ENCODE measurements at places on chromosomes 2 and 18. TPM values are rescaled to one million over a fixed set of nuclear protein-coding genes. Genes with fewer than 3 reads are reported as not detected.

Gene SGPP2
- polyA plus RNA-seq = not detected

Gene C1QL2
- not detected for polyA plus RNA-seq

- H3K4me1 ChIP-seq = peaks cover 11% of the 10 kb centered on the region
- no peak overlapping the region for H3K27ac ChIP-seq
- no peak for DNase-seq
- peak overlapping the region; percentile 58 for H3K4me3 ChIP-seq
These were observed 582.1 kb downstream of the ZEB2 start for GRCh38 chr2:143937723-143938350.

DNA sequence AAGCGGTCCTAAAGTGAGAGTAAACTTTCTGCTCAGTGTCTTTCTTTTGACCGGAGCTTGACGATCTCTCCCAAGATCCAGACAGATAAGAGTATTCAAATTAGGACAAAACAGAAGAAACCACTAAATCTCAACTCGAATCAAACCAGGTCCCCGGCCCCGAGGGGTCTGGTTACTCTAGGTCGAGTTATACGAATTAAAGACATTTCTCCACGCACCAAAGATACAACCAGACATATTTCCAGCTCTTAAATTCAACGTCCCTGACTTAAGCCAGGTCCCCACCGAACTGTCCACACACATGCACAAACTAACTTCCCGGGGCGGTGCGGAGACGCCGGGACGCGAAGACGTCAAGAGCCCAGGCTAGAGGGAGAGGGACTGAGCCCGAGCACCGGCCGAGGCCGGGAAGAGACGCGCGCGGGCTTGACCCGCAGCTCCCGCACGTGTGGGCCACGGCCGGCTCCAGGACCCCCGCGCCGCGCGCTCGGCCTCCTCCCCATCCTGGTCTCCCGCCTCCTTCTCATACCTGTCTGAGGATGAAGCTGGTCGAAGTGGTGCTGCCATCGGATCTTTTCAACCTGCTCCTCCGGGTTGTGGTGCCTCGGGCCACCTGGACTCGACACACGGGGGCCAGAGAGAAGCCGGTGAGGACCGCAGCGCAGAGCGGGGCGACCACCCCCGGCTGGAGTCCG is 896 bp downstream of the CACNB4 start:
- H3K27me3 ChIP-seq = peaks cover 41% of the 10 kb centered on the region
- peak; percentile 20 for DNase-seq
- H3K4me3 ChIP-seq = peak overlapping the region; percentile 44
- no peak overlapping the region for H3K27ac ChIP-seq

DNA sequence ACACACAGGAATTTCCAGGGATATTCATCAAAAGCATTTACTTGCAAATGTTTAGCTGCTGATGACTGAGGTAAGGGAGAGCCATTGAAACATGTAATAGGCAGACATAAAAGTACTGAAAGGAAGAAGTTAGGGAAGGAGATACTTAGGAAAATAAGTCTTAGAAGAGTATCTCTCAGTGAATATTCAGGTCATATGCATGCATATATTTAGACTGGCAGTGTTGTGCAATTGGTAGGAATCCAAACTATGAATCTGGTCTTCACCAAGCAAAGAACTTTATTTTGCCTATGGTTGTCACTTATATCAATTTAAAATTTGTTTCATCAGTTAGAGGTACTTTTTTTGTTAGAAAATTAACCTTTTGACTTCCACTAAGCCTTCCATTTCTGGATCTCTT is 1490.7 kb downstream of the SUCLG1 start:
- H3K36me3 ChIP-seq = no peaks in the 10 kb centered on the region
- H3K27me3 ChIP-seq = no peaks in the 10 kb centered on the region
- no peak overlapping the region for H3K4me3 ChIP-seq
- DNase-seq = no peak
- no peak overlapping the region for H3K27ac ChIP-seq
- no peaks in the 10 kb centered on the region for H3K4me1 ChIP-seq

Gene SERPINB13
- not detected for polyA plus RNA-seq

GRCh38 chr2:20649576-20649975 is 1.3 kb downstream of the HS1BP3 start:
- no peak overlapping the region for H3K4me3 ChIP-seq
- no peaks in the 10 kb centered on the region for H3K27me3 ChIP-seq
- H3K36me3 ChIP-seq = peaks cover 21% of the 10 kb centered on the region
- no peak for DNase-seq
- H3K4me1 ChIP-seq = peaks cover 40% of the 10 kb centered on the region

Gene PARD6G
- polyA plus RNA-seq = not detected

DNA sequence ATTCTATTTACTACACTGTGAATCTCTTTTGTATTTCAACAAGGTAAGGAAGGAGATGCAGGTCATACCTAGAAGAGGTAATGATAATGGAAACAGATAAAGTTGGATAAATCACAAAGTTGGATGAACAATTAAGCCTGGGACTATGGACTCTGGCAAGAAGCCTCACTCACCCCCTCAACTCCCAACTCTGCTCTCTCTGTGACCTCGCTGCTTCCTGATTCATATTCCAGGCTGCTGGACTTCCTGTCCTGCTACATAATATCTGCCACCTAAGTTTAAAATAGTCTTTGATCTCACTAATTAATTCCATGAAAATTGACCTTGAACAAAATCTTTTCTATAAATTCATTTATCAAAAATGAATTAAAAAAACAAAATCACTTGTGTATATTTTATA is 215.3 kb downstream of the CALCRL start:
- DNase-seq = no peak
- H3K4me3 ChIP-seq = no peak overlapping the region
- H3K27ac ChIP-seq = no peak overlapping the region
- no peaks in the 10 kb centered on the region for H3K27me3 ChIP-seq

Gene CCDC148
- not detected for polyA plus RNA-seq

- no peaks in the 10 kb centered on the region for H3K4me1 ChIP-seq
- H3K36me3 ChIP-seq = no peaks in the 10 kb centered on the region
- DNase-seq = no peak
- H3K27me3 ChIP-seq = peaks cover 7% of the 10 kb centered on the region
- H3K4me3 ChIP-seq = no peak overlapping the region
These were observed 131.7 kb upstream of the TWIST2 start for GRCh38 chr2:238716171-238716570.

Gene TMEM127
- polyA plus RNA-seq = 72.3 TPM

- H3K36me3 ChIP-seq = no peaks in the 10 kb centered on the region
- no peaks in the 10 kb centered on the region for H3K27me3 ChIP-seq
- no peak for DNase-seq
- H3K4me3 ChIP-seq = no peak overlapping the region
These were observed 83.2 kb downstream of the CD8B2 start for GRCh38 chr2:106570316-106570715.

- no peak for DNase-seq
- peaks cover 2% of the 10 kb centered on the region for H3K4me1 ChIP-seq
- peaks cover 43% of the 10 kb centered on the region for H3K36me3 ChIP-seq
- no peak overlapping the region for H3K4me3 ChIP-seq
- no peaks in the 10 kb centered on the region for H3K27me3 ChIP-seq
- no peak overlapping the region for H3K27ac ChIP-seq
These were observed 73.6 kb downstream of the DNMT3A start for GRCh38 chr2:25268139-25268538.

GRCh38 chr18:58541789-58542425 is 87.0 kb downstream of the ALPK2 start:
- DNase-seq = peak; percentile 76
- peak overlapping the region; percentile 87 for H3K27ac ChIP-seq
- no peaks in the 10 kb centered on the region for H3K36me3 ChIP-seq
- H3K4me1 ChIP-seq = peaks cover 35% of the 10 kb centered on the region
- no peak overlapping the region for H3K4me3 ChIP-seq

DNA sequence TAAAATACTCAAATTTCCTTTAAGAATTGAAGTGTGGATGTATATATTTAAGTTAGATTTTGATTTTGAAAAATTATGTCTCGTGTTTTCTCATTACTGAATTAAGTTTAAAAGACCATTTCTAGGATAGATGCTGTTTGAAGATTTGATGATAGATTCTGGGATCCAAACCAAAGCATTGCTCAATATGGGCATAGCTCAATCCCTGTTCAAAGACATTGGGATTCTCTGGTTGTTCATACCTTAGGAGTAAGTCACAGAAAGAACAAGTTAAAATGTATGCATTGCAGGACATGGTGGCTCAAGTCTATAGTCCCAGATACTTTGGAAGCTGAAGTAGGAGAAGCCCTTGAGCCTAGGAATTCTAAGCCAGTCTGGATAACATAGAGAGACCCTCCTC is 622.3 kb downstream of the ADCYAP1 start:
- DNase-seq = no peak
- no peaks in the 10 kb centered on the region for H3K36me3 ChIP-seq
- H3K27ac ChIP-seq = no peak overlapping the region
- no peaks in the 10 kb centered on the region for H3K27me3 ChIP-seq
- no peak overlapping the region for H3K4me3 ChIP-seq

DNA sequence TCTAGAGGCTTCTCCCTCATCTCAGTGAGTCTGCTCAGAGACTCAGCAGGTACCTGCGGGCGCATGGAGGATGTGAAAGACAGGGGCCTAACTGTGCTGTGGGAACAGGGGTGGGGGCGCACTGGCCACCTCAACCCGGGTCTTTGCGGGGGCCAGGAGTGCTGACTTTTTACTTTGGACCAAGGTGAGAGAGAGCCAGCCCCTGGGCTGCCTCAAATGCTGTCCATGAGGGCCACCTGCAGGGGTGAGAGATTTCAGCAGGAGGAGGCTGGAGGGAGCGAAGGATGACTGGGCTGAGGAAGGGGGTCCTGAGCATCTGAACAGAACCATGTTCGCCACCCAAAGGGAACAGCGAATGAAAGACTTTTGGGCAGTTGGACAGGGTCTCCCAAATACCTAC is 129.4 kb downstream of the TNS1 start:
- H3K4me3 ChIP-seq = no peak overlapping the region
- no peaks in the 10 kb centered on the region for H3K4me1 ChIP-seq
- H3K27ac ChIP-seq = no peak overlapping the region
- no peak for DNase-seq
- no peaks in the 10 kb centered on the region for H3K36me3 ChIP-seq
- no peaks in the 10 kb centered on the region for H3K27me3 ChIP-seq

Gene MROH2A
- polyA plus RNA-seq = not detected

Gene ERFE
- not detected for polyA plus RNA-seq

GRCh38 chr2:204453730-204454167 is 91.5 kb upstream of the PARD3B start:
- H3K36me3 ChIP-seq = no peaks in the 10 kb centered on the region
- no peak overlapping the region for H3K27ac ChIP-seq
- DNase-seq = no peak

DNA sequence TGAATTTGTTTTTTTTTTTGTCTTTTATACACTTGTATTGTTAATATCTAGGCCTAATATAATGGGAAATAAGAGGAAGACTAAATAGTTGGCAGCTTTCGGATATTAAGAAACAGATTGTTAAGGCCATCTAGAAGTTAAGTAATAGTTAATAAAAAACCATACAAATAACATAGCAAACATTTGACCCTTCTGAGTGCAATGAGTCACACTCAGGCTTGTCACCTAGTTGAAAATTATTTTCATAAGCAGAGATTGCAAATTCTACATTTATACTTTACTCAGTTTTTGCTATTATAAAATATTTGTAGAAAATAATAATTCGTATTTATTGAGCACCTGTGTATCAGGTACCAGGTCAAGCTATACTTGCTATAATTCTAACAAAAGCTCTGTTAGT is 2.4 kb downstream of the NUP35 start:
- no peak for DNase-seq
- H3K4me1 ChIP-seq = peaks cover 13% of the 10 kb centered on the region
- H3K27me3 ChIP-seq = peaks cover 4% of the 10 kb centered on the region

DNA sequence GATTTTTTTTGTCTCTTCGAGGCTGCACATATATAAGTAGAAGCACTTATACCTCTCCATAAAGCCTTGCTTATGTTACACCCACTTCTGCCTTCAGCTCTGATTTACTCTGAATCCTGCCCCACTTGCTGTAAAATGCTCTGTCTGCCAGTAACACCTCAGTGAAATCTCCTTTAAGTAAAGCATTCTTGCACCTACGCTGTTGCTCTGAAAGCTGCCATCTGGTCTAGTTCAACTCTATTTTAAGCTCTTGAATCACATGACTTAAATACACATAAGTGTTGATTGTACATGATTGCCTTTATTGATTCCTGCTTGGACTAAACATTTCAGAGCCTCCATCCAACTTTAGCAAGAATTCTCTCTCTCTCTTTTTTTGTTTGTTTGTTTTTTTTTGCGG is 609.0 kb upstream of the CELF4 start:
- H3K36me3 ChIP-seq = no peaks in the 10 kb centered on the region
- H3K4me3 ChIP-seq = no peak overlapping the region
- no peak for DNase-seq

Gene COX5B
- 546 TPM for polyA plus RNA-seq

Gene PARD3B
- polyA plus RNA-seq = not detected

Gene SIX2
- not detected for polyA plus RNA-seq

- H3K36me3 ChIP-seq = peaks cover 49% of the 10 kb centered on the region
- H3K27ac ChIP-seq = no peak overlapping the region
- no peak overlapping the region for H3K4me3 ChIP-seq
These were observed 11.7 kb upstream of the CCDC74B start for GRCh38 chr2:130156624-130157004.

Gene PTPRN
- not detected for polyA plus RNA-seq

DNA sequence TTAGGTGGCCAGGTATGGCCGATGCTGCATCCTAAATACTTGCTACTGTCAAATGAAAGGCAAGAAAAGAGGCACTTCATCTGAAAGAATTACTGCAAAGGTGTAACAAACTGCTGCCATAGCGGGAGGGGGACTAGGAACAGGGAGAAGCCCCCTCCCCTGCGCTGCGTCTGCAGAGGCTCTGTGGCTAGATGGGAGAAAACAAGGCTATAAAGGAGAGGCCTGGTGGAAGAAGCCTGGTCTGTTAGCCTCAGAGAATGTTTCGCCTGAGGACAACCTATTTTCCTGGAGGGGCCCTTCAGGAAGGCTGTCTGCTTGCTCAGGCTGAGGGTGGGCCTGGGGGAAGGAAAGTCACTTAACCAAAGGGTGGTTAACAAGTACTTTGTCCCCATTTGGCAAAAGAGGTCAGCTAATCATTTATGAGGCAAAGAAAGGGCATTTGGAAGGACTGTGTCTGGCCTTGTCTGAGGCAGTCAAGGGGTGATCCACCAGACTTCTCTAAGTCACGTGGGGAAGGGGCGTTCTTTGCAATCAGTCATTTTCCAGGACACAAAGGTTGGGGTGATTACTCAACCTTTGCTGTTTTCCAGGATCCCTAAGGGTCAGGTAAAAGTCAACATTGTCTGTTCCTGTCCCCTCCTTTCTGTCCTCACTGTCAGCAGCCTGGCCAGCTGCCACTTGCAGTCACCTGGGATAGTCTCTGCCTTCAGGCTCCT is 103.0 kb upstream of the TMEM200C start:
- H3K27me3 ChIP-seq = no peaks in the 10 kb centered on the region
- H3K36me3 ChIP-seq = no peaks in the 10 kb centered on the region
- no peak for DNase-seq
- no peaks in the 10 kb centered on the region for H3K4me1 ChIP-seq
- no peak overlapping the region for H3K4me3 ChIP-seq

Measured in CD14-positive monocyte (primary cell).